ENCODE measurements at places on chromosomes 13 and 19. TPM values are rescaled to one million over a fixed set of nuclear protein-coding genes. Genes with fewer than 3 reads are reported as not detected.

Gene YJEFN3
- total RNA-seq: 0.50 TPM

Gene POU2F2
- total RNA-seq: not detected

Gene ONECUT3
- total RNA-seq: not detected

Gene ZNF284
- 2.1 TPM for total RNA-seq

Gene UBXN6
- 105 TPM for total RNA-seq

Gene OR4F17
- not detected for total RNA-seq

Gene SLC46A3
- 8.5 TPM for total RNA-seq

Gene KLC3
- 1.3 TPM for total RNA-seq

Data from renal cortical epithelial cell (primary cell).